ENCODE measurements at places on chromosomes 12 and 14.

GRCh38 chr14:32846821-32847365 lies 91.8 kb upstream of the NPAS3 start:
- DNase-seq, result no peak

GRCh38 chr12:33267641-33268040 lies 172.0 kb downstream of the SYT10 start:
- no peak for DNase-seq

DNA sequence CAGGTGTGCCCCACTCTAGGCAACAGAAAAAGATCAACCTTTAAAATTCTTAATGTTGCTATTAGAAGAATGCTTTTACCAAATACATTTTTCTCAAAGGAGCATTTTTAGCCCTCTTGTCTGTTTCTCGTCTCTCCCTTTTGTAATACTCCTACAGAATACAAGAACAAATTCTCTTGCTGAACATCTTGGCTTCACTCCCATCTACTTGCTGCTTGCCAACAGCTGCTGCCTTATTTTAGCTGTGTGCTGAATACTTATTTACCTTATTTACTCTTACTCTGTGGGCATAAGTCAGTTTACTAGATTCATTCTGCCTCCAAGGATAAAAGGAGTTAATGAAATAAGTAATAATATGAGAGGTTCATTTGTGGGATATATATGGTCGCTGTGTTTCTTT lies 70.8 kb downstream of the POLR3B start:
- no peak for DNase-seq

GRCh38 chr14:72755766-72756165 lies 138.1 kb downstream of the DPF3 start:
- DNase-seq, result no peak

- no peak for DNase-seq
Observed at GRCh38 chr14:102362084-102362483, 606 bp downstream of the CINP start.

DNA sequence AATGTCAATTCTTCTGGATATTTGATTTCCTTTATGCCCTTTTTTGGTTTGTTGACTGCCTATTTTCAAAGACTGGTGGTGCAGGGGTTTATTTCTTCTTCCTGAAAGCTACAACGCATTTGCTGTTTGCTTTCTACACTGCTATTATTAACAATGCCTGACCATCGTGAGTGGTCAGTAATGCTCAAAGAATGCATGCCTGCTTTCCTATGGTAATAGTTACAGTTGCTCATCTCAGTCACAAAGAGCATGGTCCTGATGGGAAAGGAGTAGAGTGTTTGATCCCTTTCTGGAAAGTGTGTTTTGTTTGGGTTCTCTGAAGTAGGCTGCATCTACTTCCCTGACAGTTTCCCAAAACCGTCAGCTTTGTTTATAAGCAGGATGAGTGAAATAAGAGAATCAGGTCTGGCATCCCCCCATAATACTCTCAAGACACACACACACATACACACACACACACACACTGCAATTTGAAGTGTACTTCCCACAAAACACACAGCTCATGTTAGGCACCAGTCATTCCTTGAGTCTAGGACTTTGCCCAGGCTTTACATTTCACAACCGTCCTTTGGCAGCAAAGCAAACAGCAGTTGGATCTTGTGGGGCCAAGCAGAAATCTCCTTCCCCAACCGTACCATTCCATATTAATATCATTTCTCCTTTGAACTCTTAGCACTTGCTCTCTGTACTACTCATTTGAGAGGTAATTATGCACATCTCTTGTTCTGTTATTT lies 56.6 kb downstream of the SUDS3 start:
- DNase-seq, result no peak

DNA sequence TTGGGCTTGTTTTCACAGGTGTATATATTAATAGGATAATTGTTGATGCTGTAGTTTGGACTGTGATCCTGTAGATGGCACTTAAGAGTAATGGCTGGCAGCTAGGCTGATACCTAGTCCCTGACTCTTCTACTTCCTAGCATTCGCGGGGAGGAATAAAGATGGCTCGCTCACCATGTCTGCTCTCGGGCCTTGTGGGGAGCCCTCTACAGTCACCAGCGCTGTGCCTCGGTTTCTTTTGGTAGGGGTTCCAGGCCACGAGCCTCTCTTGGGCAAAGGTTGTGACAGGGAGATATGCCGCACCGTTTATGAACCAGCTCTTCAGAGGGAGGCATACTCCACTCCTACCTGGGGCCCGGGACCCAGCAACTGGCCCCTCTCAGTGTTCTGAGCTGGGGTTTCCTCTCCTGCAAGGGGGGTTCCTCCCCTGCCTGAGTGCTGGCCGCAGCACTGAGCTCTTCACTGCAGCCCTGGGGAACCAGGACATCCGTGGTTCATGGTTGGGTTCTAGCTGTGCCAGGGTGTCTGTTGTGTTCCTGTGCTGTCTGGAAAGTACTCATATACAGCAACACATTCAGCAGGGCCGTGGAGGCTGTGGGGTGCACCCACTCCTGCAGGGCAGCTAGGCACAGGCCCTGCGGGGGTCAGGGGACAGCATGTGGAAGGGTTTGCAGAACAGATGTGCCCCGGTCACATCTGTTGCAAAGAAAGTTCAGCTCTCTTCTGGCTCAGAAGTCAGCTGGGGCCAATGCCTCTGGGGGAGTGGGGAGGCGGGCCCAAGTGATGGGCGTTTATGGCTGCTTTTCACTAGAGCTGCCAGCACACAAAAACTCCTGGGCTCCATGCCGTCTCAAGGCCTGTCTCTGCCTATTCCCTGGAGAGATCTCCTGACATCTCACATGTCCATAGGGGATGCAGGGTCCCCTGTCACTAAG lies 147.9 kb downstream of the PPFIA2 start:
- DNase-seq, result no peak

DNA sequence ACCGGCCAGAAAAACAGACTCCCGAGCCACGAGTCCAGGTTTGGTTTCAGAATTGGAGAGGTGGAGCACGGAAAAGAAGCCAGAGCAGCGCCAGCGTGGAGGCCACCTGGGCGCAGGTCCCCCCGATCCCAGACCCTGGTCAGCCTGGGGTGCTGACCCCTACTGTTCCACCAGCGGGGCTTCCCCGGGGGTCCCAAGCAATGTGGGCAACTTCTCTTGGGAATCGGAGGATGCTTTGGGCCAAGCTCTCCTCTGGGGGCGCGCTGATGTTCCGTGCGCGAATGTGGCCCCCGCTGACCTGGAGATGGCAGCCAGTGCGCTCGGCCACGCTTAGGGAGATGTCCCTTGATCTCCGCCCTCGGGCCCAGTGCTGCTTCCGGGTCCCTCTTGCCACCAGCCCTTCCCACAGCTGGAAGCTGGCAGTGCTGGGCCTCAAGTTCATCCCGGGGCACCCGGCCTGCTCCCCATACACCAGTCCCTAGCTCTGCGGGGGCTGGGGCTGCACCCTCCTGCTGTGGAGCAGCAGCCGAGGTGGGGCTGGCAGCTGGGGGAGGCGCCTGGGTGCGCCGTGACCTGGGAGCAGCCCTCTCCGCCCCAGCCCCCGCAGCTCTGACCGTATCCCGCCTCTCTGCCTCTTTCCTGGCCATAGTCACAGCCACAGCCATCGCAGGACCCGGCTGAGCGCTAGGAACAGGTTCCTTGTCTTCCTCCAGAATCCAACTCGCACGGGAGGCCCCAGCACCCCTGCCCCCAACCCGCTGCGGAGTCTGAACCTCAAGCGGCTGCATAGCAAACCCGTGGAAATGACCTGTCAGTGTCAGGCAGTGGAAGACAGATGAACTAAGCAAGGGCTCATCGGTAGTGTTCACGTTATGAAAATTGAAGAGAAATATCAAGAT lies 91.2 kb downstream of the RCOR1 start:
- no peak for DNase-seq

DNA sequence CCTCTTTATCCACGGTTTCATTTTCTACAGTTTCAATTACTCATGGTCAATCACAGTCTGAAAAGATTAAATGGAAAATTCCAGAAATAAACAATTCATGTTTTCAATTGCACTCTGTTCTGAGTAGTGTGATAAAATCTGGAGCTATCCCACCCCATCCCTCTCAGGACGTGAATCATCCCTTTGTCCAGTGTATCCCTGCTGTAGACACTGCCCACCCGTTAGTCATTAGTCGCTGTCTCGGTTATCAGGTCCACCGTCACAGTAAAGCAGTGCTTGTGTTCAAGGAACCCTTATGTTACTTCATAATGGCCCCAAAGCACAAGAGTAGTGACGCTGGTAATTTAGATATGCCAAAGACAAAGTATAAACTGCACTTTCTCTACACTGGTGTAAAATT lies 141.0 kb upstream of the LMNTD1 start:
- DNase-seq, result no peak

- no peak for DNase-seq
Observed at GRCh38 chr12:119378903-119379302, 44.4 kb downstream of the CCDC60 start.

DNA sequence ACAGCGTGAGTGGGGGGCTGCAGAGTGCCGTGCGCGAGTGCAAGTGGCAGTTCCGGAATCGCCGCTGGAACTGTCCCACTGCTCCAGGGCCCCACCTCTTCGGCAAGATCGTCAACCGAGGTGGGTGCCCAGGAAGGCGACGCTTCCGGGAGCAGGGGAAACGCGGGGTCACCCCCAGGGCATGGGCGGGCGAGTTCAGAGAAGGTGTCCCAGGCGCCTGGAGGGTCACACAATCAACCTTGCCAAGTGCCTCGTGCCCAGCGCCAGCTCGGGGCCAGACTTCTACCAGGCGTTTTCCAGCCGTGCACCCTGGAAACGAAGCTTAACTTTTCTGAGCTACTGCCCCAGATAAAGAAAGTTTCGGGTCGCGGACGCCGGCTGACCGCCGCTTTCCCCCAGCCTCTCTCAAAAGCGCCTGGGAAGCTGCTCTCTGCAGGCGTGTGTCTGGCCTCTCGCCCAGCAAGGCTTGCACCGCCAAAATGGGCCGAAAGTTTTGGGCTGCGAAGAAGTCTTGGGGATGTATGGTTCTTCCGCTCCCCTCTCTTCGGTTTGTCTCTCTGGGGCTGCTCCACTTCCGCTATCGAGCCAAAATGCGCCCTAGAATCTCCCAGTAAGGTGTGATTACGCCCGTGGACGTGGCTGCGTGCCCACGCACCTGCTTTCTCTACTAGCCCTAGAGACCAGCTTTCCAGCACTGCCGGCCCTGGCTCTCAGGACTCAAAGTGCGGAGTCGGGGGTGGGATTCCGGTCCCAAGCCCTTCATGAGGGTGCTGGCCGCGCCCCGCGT lies 1.7 kb downstream of the WNT1 start:
- peak; percentile 22 for DNase-seq

DNA sequence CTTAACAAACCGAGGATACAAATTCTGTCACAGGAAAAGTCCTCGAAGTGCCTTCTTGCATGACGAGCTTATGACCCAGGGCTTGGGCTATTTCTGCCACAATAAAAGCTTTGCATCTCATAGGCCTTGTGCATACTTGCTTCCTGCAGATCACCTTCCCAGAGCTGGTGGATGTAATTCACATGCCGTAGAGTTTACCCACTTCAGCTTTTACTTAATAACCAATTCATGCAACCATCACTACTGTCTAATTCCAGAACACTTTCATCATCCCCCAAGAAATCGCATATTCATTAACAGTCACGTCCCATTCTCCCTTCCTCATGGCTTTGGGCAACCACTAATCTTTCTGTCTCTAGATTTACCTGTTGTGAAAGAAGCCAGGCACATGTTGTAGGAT lies 9.0 kb upstream of the BDKRB1 start:
- no peak for DNase-seq
